ENCODE measurements at places on chromosomes 3 and 15.

DNA sequence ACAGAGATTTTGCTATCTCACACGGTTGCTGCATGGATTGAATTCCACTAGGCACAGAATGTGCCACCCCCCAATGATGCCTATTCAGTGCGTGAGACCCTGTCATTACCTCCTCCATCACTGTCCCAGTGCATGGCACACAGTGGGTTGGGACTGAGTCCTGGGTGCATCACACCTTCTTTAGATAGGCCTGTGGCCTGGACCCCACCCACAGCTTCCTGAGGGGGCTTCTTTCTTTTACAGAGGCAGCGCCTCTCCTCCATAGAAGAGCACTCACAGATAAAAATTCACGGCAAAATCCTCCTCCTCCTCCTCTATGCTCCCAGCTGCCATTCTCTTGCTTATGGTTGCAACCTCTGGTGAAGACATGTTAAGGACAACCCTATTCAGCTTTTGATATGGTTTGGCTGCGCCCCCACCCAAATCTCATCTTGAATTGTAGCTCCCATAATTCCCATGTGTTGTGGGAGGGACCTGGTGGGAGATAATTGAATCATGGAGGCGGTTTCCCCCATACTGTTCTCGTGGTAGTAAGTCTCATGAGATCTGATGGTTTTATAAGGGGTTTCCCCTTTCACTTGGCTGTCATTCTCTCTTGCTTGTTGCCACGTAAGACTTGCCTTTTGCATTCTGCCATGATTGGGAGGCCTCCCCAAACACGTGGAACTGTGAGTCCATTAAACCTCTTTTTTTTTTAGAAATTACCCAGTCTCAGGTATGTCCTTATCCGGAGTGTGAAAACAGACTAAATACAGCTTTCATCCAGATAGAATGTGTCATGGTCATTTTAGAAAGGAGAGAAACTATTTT lies 147.6 kb downstream of the KLF13 start:
- DNase-seq = peak; percentile 63

- no peak for DNase-seq
Measured at GRCh38 chr3:77227567-77227966, 187.7 kb downstream of the ROBO2 start.

- no peak for DNase-seq
Measured at GRCh38 chr3:16614033-16615031, 9.1 kb upstream of the DAZL start.

DNA sequence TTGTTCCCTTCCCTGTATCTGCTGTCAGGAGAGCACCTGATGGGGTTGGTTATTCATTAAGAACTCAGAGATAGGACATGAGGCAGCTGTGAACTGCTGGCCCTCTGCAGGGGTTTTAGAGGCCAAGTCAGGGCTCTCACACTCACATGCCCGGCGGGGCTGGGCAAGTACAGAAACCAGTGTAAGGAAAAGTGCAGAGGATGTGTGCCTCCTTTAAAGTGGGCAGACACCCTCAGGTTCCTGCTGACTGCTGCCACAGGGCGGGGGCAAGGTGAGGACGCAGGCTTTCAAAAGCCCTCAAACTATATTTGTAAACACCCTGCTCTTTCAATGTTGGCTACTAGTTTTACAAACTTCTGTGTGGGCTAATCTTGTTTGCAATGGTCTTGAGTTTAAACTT lies 22.4 kb downstream of the CXCR6 start:
- DNase-seq = no peak

DNA sequence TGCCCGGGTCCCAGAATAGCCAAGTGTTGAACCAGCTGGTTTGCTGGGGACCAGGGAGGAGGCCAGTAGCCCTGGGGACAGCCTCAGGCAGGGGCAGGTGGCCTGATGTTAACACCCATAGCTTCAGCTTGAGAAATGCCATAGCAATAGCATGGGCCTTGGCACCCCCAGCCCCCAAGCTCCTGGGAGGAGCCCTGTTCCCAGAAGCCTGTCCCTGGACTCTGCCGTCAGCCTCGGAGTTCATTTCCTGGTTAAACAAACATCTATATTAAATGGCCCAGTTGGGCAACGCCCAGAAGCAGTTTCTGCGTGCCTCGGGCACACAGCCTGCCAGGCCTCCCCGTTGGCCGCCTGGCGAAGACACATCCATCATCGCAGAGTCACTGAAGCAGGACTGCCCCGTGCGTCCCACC lies 58.2 kb downstream of the FGD5 start:
- no peak for DNase-seq

GRCh38 chr3:25818335-25818734 lies 28.4 kb downstream of the OXSM start:
- no peak for DNase-seq

GRCh38 chr15:68356778-68357177 lies 75.2 kb downstream of the ITGA11 start:
- DNase-seq = no peak

DNA sequence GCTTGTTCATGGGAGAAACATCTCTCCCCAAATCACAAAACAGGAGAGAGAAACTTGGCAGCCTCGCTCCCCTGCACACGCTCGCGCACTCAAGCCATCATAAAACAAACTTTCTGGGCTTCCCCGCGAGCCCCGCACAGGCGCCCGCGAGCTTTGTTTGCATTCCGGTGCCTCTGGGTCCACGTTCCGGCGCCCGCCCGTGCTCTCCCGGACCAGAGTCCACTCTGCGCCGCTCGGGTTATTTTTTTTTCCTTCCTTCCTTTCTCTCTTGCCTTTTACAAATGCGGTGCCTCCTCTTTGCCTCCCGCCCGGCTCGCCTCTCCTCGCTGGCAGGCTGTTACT lies 363 bp downstream of the MAGI1 start:
- no peak for DNase-seq

- no peak for DNase-seq
Measured at GRCh38 chr3:195555110-195555509, 12.0 kb upstream of the PPP1R2 start.
